Femur (tissue), 1 donor: ENCODE measurements at places on chromosomes 6 and 20.

GRCh38 chr6:136890194-136890839, 31.8 kb upstream of the SLC35D3 start:
- no peak for DNase-seq

- peak; percentile 56 for DNase-seq
These were observed 2.9 kb downstream of the NRN1 start for GRCh38 chr6:6003621-6004366.

DNA sequence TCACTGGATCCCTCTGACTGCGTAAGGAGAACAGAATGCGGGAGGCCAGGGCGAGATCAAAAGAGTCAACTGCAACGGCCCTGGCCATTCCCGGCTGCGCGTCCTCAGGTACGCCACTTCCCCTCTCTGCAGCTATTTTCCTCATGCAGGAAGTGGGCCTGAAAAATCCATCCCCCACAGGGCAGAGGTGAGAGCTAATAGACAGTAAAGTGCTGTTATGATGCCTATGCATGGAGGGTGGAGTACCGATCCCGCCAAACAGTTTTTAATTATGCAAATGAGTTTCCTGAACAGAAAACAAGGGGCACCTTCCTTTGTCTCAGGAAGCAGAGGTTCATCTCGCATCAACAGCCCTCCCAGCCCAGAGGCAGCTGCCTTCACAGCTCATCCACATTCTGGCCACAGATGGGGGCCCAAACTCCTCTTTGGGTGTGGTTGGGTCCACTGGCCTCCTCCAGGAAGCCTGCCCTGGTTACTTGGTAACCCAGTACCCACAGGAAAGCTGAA, 9.3 kb downstream of the PREX1 start:
- DNase-seq: no peak

DNA sequence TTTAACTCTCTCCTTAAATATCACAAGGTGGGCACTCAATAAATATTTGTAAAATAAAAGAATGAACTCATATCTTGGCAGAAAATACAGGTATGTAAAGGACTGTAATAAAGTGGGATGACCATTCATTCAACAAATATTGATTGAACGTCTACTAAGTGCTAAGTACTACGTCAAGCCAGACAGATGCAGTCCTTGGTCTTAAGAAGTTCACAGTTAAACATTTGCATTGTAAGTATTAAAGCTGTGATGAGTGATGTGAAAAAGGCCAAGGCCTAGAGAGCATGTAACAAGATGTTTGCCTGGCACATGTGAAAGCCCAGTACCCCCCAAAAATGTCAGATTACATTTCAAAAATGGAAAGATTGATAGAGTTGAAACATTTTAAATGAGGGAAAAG, 130.1 kb upstream of the TMEM170B start:
- DNase-seq: no peak

DNA sequence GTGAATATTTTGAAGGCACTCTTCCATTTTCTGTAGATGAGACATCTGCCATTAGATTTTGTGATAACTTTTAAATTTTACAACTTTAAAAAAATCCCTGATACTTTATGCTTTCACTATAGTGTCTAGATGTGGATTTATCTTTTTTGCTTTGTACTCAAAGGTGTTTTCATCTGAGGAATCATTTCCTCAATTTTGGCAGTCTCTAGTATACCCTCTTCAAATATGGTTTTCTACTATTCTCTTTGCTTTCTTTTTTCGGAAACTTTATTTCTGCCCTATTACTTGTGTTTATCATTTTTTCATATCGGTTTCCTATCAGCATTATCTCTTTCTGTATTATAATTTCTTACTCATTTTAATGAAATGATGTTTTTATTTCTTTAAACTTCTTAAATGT, 62.2 kb downstream of the SLX4IP start:
- DNase-seq: no peak

DNA sequence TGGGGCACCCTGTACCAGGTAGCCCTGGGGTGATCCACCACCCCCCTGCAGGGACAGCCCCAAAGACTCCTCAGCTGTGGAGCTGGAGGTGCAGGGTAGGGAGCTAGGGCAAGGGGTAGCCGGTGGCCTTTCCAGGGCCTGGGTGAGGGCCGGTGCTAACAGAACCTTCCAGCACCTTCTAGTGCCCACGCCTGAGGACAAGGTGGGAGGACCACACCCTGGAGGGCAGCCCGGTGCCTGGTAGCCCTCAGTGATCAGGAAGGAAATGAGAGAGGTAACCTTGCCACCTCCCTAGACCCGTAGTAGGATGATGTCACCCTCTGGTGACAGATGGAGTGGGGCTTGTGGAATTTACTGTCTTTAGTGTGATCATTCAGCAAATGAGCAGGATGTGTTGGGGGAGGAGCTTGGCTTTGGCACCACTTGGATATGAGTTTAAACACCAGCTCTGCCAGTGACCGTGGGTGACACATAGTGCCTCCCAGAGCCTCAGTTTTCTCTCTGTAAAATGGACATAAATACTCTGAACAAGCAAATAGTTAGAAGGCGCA, 187.7 kb downstream of the NFATC2 start:
- no peak for DNase-seq

GRCh38 chr6:20412682-20413073, 11.0 kb downstream of the E2F3 start:
- DNase-seq: no peak

DNA sequence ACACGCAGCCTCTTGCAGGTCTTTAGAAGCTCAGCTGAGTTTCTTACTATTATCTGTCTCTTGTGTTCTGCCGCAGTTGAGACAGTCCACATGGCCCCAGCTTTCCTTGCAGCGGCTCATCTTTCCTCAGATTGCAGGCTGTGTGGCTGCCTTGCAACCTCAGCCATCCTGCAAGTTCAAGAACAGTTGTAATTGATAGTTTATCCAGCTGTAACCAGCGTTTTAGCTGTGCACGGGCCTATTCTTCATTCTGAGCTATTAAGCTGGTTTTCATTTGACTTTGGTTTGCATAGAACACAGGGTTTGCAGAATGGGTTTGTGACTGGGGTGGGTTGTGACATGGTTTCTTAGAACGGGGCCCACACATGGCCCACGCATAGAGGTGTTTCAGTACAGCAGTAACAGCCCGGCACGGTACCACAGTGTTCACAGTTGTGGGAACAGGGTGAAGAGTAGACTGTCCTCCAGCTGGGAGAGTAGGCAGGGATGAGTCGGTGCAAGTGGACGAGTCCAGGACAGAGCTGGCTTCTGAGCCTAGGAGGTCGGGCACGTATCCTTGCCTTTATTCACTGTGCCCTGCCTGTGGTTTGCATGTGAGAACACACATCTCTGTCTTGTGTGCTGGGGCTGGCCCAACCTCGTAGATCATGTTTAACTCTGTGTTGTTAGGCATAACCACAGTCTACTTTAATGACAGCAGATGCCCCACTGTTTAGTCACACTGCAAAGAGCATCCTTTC, 89.2 kb downstream of the RPP40 start:
- DNase-seq: peak; percentile 65

DNA sequence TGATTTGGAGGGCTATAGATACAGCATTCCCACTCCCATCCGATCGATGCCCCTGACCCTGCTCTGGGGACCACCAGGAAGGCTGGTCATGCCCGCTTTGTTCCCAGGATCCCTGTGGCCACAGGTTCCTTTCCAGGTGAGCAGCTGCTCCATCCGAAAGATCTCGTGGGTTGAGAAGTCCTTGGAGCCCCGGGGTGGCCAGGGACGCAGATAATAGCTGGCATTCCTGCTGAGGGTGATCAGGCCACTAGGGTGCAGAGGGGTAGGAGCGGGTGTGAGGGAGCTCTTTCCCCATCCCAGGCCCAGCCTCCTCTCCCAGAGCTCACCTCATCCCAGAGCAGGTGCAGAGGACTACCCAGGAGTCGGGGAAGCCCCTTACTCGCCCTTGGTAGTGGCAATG, 7.4 kb downstream of the ADAM33 start:
- no peak for DNase-seq

GRCh38 chr20:44717986-44718385, 2.8 kb downstream of the CCN5 start:
- DNase-seq: no peak

DNA sequence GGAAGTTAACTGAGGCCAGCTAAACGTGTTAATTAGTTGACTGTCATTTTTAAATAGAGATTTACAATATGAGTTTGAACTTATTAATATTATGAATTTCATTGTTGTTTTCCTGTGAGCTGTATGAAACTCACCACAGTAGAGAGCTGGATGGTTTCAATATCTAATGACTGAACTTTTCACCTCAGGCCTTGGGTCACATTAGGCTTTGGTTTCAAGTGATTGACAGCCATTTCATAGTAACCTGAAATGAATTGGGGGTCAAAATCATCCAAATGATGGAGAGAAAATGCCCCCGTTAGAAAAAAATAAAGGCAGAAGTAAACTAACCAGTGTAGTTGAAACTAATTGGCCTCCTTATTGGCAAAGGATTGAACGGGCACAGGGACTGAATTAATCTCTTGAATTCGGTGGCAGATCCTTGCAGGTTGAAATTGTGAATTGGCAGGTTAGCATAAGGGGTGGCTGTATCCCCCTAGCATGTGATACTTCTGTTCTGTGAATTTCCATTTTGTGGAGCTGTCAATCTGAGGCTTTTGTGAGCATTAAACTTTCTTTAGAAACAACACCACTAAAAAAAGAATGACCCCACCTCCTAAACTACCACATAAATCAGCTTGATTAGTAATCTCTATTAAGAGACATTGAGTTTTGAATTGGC, 155.1 kb upstream of the MMS22L start:
- no peak for DNase-seq

GRCh38 chr6:108294297-108294726, 542 bp upstream of the AFG1L start:
- DNase-seq: peak; percentile 17
